ENCODE measurements at places on chromosomes 6 and 20.

DNA sequence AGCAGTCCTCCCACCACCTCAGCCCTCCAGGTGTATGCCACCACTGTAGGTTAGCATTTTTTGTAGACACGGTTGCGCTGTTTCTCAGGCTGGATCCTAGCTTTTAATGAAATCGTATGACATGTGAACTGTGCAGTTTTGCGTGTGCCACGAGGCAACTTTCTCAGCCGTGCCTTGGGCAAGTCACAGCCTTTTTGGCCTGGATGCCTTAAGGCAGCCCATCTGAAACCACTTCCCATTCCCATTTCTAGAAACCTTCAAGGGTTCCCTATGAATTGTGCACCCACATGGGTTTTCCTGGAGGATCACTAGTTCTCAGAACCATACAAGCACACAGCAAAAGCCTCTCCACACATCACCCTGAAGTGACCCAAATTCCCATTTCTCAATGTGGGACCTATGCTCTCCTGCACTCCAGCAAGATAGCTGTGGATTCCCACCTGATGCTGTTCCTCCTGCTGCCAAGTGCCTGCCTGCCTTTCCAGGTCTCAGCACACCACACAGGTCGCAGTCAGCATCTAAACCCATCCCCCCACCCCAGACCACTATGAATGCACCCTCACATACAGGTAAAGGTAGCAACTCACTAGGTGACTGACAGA lies 28.9 kb downstream of the SNX5 start:
- DNase-seq, result no peak

DNA sequence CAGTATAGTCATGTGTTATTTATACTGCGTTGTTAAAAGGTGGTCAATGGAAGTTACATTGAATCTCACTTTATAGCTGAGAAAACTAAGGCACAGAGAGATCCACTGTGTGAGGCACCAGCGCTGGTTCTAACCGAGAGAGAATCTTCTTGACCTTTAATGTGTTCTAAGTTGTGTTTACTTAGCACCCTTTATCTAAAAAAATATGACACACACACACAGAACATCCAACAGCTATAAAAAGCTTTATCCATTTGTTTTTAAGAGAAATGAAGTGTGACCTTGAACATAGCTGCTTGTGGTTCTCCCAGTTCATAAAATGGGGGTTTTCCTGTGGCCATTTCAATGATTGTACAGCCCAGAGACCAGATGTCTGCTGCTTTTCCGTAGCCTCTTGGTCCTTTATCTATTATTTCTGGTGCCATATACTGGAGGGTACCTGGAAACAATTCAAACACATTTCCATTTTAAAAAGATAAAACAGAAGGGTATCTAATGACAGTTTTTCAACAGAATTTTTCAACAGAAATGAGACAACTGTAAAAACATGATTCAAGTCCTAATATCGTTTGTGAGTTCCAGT lies 54.8 kb upstream of the MAP7 start:
- DNase-seq, result no peak

DNA sequence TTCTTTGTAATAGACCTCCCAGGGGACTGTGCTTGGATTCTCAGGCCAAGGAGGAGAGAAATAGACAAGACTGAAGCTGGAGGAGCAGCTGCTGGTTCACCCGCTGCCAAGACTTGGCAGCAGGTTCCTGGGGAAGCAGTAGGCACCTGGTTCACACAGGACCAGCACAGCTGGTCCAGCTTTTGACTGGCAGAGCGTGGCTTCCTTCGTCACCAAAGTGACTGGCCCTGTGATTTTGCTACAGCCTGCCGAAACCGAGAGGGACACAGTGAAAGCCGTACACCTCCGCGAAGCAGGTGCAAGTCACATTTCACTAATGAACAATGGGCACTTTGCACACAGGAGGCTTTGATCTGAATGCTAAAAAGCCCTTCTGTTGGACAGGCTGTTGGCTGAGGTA lies 199.0 kb downstream of the RNF144B start:
- DNase-seq, result no peak

GRCh38 chr6:105880030-105880492 lies 206.1 kb upstream of the PRDM1 start:
- DNase-seq, result no peak

DNA sequence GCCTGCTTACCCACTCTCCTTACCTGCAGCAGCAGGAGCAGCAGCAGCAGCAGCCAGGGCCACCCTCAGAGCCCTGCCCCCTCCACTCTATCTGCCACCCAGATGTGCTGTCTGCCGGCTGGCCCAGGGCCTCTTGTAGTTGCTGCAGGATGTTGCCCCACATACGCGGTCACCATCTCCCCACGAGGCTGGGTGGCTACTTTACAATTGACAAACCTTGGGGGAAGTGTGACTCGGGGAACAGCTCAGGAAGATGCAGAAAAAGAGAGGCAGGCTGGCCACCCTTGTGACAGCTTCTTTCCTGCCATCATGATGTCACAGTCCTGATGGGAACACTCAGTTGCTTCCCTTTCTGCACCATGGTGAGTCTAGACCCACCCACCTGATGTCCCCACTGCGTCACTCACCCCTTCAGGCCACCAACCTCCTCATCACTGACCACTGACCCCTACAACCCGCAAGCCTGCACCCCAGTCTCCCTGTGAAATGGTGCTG lies 14.5 kb downstream of the TREM1 start:
- no peak for DNase-seq

DNA sequence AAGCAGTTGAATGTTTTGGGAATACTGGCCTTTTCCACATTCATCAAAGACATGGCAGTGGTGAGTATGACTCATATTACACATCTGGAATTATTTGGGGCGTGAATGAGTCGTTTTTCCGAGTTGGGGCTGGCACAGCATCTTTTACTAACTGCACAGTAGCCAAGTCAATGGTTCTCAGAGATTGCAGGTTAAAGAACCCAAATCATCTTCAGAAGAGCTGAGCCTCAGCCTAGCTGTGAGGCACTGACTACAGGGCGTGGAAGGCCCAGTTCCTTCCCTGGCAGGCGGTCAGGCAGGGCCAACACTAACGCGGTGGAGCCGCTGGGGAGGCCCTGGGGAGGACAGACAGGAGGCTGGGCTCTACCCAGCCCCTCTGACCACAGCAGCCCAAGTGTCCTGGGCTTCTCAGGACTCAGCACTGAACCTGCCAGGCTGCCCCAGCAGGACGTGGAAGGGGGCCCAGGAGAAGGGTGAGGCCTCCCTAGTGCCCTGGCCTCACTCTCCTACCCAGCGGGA lies 20.1 kb upstream of the HELZ2 start:
- DNase-seq, result no peak

DNA sequence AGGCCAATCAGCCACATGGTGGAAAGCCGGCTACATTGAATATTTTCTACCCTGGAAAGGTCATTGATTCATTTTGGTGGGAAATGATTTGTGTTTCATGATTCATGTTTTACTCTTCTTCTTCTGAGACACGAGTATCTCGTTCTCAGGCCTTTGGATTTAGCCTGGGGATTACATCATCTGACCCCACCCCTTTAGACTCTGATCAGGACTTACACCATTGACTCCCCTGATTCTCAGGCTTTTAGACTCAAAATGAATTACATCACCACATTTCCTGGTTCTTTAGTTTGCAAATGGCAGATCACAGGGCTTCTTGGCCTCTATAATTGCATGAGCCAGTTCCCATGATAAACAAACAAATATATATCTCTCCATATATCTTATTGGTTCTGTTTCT lies 228.8 kb downstream of the ADGRG6 start:
- no peak for DNase-seq

DNA sequence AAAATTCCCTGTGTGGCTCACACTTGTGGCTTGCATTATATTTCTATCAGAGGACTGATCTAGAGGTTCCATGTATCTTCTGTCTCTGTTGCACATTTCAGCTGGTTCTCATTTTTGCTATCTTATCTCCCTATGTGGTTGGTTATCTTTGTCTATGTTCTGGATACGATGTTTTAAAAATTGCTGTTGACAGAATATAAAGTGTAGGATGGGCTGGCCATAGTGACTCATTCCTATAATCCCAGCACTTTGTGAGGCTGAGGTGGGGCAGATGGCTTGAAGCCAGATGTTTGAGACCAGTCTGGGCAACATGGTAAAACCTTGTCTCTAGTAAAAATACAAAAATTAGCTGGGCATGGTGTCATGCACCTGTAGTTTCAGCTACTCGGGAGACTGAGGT lies 9.9 kb upstream of the ULBP3 start:
- DNase-seq, result no peak

- DNase-seq, result no peak
These were observed 106.4 kb upstream of the SGK1 start for GRCh38 chr6:134424165-134424797.

DNA sequence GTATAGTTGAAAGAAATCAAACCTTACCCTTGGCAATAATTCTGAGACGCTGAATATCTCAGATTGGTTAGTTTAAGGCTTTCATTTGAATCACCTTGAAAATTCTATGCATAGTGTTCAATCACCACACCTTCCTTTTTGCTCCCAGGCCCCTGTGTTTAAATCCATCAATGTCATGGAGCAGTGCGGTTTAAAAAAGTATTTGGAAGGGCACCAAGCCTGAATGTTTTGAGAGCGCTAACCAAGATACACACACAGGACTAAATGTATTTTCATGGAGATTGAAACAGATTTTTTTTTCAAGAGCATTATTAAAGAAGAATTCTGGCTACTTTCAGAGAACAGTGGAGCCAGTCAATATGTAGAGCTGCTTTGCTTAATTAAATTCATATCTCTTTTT lies 195.7 kb downstream of the CENPW start:
- no peak for DNase-seq

DNA sequence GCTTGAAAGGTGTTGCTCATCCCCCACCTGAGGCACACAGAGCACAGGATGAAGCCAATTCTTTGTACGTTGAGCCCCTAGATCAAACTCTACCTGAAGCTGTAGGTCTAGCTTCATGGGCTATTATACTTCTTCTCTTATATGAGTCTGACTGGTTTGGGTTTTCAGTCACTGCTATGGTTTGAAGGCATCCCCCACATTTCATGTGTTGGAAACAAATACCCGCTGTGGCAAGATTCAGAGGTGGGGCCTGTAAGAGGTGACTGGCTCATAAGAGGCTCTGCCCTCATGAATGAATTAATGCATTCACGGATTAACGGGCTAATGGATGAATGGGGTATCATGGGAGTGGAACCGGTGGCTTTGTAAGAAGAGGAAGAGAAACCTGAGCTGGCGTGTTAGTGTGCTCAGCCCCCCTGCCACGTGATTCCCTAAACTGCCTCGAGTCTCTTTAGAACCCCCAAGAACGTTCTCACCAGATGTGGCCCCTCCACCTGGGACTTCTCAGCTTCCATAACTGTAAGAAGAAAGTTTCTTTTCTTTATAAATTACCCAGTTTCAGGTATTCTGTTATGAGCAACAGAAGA lies 39.2 kb downstream of the PREX1 start:
- DNase-seq, result no peak

DNA sequence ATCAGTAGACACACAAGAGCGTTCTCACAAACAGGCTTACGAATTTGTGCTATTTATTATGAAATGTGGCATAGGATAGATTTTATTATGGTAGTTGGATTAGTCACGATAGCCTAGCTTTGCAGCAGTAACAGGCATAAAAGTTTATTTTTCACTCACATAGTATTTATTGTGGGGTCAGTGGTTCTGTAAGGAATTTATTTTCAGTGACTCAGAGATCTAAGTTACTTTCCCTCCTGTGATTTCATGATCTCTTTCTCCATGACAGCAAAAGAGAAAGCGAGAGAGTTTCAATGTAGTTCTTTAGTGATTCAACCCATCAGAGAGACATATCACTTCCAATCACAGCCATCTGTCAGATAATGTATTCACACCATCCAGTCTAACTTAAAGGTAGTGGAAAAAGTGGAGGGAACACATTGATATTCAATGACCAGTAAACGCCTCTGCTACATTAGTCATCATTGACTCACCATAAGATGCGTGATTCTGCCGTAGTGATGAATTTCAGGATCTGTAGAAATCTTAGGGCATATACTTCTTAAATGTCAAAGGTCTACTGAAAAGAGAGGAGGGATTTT lies 605.5 kb downstream of the HDGFL1 start:
- DNase-seq, result no peak

- DNase-seq, result no peak
These were observed 295.6 kb upstream of the PLN start for GRCh38 chr6:118252474-118252873.

- no peak for DNase-seq
These were observed 2.7 kb upstream of the MYT1 start for GRCh38 chr20:64161356-64162238.

DNA sequence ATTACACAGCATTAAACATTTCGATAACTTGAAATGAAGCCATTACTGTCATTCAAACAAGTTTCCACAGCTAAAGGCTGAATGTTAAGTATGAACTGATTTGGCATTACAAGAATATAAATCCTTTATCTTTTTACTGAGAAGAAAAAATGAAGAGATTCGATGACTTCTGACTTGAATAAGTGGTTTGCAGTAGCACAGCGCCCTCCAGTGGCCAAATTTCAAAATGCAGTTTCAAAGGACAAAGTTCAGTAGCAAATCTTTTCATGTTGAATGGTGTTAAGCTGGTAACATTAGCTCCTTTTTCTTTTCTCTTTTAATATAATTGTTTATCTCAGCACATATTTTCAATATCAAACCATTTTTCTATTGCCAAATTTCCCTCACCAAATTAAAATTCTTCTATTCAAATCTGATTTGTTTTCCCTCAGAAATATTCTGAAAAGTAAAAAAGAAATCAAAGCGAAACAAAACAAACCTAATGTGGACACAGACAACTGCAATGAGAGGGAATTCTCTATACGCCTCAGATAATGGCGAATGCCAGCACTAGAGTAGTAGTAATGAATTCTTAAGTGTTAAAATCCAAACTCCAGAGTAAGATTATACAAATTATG lies 145.7 kb downstream of the BTBD9 start:
- peak; percentile 57 for DNase-seq

- no peak for DNase-seq
These were observed 1.2 kb upstream of the PARD6B start for GRCh38 chr20:50729901-50730764.

DNA sequence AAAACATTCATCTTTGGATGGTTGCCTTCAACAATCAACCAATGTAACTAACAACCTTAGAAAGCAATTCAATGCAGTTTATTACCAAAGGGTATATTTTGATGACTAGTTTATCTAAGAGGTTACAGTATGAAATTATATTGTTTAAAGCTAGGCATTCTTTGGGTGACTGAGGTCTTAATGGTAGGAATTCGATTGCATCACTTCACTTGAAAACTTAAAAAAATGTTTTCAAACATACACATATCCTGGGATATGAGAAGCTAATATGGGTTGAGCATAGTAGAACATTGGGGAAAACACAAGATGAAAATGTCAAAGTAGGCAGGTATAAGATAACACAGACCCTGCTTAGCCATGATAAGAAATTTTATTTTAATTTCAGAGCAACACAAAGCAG lies 144.6 kb upstream of the BMP5 start:
- DNase-seq, result no peak

GRCh38 chr6:123967905-123968304 lies 164.2 kb downstream of the NKAIN2 start:
- no peak for DNase-seq

GRCh38 chr20:50731930-50732690 lies 730 bp downstream of the PARD6B start:
- DNase-seq, result peak; percentile 6

DNA sequence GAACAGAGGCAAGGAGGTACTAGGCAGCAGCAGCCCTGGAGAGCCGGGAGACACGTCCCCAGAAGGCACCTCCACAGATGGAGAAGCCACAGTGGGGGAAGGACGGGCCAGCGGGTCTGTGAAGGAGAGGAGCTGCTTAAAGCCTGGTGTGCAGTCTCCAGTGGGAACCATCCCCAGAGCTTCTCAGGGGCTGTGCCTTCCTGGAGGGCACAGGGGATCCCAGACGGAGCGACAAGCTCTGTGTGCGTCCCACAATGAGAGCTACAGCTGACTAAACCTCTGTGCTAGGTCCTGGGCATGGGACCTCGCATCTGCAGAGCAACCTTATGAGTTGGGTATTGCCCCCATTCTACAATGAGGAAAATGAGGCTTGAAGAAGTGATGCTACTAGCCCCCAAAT lies 50.7 kb downstream of the EZR start:
- DNase-seq, result peak; percentile 35
